ENCODE measurements at places on chromosomes 5 and 9. TPM values are rescaled to one million over a fixed set of nuclear protein-coding genes. Genes with fewer than 3 reads are reported as not detected.

DNA sequence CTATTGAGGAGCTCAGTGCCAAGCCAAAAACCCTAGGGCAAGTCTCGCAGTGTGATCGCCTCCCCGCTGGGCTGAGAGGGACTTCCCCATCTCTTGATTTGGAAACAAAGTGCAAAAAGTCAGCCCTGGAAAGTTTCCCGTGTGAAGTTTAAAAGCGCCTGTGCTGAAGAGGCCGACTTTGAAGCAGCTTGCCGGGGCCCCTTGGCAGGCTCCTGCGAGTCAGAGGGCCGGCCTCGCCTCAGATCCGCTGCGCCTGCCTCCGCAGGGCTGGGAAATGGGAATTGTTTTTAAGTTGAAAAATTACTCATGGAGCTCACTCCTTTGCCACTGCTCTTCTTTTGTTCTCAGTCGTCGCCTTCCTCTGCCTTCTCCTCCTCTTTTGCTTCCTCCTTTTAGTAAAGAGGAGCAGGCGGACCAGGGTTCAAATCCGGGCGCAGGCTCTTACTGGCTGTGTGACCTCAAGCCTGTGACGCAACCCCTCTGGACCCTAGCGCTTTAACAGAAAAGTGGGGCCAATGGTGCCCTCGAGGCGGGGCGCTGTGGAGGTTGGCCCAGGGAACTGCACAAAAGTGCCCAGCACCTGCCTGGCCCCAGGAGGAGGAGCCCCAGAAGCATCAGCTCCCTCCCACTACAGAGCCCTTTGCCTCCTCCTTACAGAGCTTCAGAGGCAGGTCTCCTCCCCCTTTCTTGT lies 14.7 kb upstream of the LHX2 start:
- peak; percentile 29 for DNase-seq

DNA sequence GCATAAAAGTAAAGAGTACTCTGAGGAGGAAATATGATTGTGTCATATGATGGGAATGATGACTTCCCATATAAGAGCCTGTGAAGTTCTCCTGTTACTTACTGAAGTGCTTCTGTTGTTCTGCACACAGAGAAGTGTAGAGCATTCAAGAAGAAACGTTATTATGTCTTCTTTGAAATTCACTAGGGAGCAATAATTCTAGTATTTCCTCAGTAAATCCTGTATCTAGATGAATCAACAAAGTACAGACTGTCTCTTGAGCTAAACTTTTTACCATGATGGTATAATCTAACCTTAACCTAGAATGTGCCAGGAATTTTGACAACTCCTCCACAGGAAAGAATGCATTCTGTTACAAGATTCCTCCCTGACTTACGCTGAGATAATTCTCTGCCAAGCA lies 18.9 kb upstream of the GHR start:
- DNase-seq, result no peak

- no peak for DNase-seq
Measured at GRCh38 chr5:168686837-168687236, 107.7 kb upstream of the PANK3 start.

- DNase-seq, result peak; percentile 64
Measured at GRCh38 chr9:36788534-36788933, 215.8 kb downstream of the MELK start.

DNA sequence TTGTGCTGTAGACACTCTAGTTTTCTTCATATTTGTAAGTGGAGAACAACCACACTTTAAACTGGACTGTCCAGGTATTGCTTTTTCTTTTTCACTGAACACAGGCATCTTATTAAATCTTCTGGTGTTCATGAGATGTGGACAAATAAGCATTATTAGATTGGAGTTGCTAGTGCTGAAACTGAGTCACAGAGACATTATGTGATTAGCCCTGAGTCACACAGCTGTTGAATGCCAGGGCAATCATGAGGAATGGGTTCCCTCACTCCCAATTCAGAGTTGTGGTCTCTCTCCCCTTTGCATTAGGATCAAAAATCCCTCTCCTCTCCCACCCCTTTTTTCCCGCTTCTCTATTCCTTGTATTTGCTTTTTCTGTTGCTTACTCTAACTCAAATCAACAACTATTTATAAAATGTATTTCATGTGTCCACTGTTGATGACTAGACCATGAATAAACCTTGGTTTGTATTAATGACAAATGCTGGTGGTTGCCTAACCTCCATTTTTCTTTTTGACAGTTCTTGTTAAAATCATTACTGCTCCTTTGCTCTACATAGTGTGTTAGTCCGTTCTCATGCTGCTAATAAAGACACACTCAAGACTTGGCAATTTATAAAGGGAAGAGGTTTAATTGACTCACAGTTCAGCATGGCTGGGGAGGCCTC lies 738.2 kb downstream of the BRINP1 start:
- no peak for DNase-seq

GRCh38 chr9:125537442-125538091 lies 169.4 kb downstream of the MAPKAP1 start:
- no peak for DNase-seq

DNA sequence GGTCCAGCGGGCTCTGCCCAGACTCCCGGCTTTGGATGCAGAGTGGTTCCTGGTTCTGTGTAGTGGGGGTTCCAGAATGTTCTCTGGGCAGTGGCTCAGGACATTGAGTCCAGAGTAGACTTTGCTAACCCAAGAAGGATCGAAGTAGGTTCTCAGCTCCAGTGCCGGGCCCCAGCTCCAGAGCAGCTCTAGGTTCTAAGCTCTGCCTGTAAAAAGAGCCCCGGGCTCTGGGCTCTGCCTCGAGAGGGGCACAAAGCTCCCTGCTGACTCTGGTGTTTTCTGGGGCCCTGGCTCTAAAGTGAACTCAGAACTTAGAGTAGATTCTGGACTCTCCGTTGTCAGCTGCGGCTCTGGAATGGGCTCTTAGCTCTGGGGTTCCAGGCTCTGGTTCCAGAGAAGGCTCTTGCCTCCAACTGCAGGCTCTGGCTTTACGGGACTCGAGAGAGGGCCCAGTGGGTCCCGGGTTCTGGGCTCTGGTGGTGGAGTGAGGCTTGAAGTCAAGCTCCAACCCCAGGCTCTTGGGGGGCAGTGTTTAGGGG lies 414 bp downstream of the WDR38 start:
- no peak for DNase-seq

DNA sequence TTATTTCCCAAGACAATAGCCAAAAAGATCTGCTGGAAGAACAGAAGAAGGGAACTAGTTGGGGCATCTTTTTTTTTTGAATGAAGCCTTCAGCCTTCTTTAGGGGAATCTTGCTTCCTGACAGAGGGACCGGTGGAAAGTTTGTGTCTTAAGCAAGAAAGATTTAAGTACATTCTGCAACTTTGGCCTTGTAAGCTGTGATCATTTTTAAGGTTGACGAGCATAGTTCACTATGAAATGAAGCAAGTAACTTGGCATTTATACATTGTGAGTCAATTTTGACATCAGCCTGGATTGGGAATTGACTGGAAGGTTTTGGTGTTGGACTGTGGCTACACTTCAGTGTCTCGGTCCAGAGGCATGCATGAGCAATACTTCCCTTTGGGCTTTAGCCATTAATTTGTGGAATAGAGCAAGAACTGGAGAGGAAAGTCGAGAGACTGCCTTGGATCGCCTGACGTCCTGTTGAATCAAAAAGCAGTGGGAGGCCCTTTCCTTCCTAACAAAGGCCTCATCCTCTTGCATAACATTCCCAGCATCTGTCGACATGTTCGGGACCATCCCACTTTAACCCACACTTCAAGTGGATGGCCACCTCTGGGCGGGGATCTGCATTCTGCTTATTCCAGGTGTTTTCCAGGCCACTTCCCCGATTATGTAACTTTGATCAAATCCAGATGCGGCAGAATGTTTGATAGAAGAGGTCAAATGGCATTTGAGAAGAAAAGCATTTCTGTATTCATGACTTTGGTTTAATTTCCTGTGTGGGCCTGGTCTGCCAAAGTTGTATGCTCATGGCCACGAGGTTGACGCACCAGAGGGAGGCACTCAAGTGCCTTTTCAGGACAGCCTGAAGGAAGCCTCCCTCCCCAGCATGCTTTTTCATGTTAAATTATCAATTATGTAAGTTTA lies 12.5 kb downstream of the ABL1 start:
- DNase-seq, result peak; percentile 46

GRCh38 chr5:66454186-66455078 lies 141.8 kb upstream of the MAST4 start:
- no peak for DNase-seq

- DNase-seq, result no peak
Measured at GRCh38 chr5:33235304-33235703, 205.5 kb upstream of the TARS1 start.

- no peak for DNase-seq
Measured at GRCh38 chr5:31033295-31033694, 160.2 kb upstream of the CDH6 start.

DNA sequence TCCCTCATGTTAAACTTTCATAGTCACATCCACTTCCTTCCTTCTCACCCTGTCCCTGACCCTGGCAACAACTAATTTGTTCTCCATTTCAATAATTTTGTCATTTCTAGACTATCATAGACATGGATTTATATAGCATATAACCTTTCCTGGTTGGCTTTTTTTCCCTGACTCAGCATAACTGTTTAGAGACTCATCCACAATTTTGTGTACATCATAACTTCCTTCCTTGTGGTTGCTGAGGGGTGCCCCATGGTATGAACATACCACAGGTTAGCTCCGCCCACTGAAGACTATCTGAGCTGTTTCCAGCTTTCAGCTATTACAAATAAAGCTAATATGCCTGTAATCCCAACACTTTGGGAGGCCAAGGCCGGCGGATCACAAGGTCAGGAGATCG lies 137.3 kb downstream of the PHF2 start:
- DNase-seq, result no peak

DNA sequence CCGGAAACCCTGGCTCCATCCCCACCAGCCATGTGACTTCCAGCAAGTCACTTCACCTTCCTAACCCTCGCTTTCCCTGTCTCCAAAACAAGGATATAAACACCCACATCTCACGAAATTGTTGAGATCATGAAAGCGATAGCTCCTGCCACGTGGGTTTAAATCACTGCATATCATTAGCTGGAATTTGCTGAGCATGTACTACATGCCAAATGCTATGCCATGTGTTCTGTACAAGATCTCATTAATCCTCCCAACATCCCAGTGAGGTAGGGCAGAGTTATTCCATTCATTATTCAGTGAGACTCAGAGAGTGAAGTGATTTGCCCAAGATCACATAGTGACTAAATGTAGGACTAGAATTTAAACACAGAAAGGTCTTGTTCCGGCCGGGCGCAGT lies 29.2 kb upstream of the HRH2 start:
- no peak for DNase-seq

- DNase-seq, result no peak
Measured at GRCh38 chr5:168832308-168832707, 253.1 kb upstream of the PANK3 start.

- no peak for DNase-seq
Measured at GRCh38 chr5:65364907-65365306, 116.8 kb downstream of the ADAMTS6 start.

GRCh38 chr9:4769321-4770080 lies 23.2 kb upstream of the RCL1 start:
- no peak for DNase-seq

- DNase-seq, result peak; percentile 62
Measured at GRCh38 chr9:131872006-131872405, 132.1 kb upstream of the RAPGEF1 start.

- DNase-seq, result no peak
Measured at GRCh38 chr9:38282756-38283155, 109.7 kb upstream of the ALDH1B1 start.

FOXD4L6 gene
- not detected for total RNA-seq

SURF1 gene
- total RNA-seq, result 33.3 TPM

TMEM252 gene
- not detected for total RNA-seq

UCK1 gene
- total RNA-seq, result 28.0 TPM

PCDHA11 gene
- 5.8 TPM for total RNA-seq

NR5A1 gene
- 0.39 TPM for total RNA-seq

SLCO6A1 gene
- 0.42 TPM for total RNA-seq

INSL4 gene
- total RNA-seq, result not detected

FRRS1L gene
- 0.71 TPM for total RNA-seq

TNC gene
- 3.3 TPM for total RNA-seq
